Activated CD4-positive, alpha-beta T cell treated with anti-CD3 and anti-CD28 coated beads, Interleukin-2, amount 10 ng/mL, durations not matched to agents 7 days and 5 days (primary cell): ENCODE measurements at places on chromosomes 11 and 22. TPM values are rescaled to one million over a fixed set of nuclear protein-coding genes. Genes with fewer than 3 reads are reported as not detected.
A peak's percentile ranks its signal among the peaks of the same experiment; 100 is the strongest.

- H3K4me3 ChIP-seq, result no peak overlapping the region
- DNase-seq, result no peak
- H3K36me3 ChIP-seq, result no peaks in the 10 kb centered on the region
- peaks cover 12% of the 10 kb centered on the region for H3K4me1 ChIP-seq
Observed at GRCh38 chr11:73663604-73664495, 17.5 kb downstream of the PLEKHB1 start.

DNA sequence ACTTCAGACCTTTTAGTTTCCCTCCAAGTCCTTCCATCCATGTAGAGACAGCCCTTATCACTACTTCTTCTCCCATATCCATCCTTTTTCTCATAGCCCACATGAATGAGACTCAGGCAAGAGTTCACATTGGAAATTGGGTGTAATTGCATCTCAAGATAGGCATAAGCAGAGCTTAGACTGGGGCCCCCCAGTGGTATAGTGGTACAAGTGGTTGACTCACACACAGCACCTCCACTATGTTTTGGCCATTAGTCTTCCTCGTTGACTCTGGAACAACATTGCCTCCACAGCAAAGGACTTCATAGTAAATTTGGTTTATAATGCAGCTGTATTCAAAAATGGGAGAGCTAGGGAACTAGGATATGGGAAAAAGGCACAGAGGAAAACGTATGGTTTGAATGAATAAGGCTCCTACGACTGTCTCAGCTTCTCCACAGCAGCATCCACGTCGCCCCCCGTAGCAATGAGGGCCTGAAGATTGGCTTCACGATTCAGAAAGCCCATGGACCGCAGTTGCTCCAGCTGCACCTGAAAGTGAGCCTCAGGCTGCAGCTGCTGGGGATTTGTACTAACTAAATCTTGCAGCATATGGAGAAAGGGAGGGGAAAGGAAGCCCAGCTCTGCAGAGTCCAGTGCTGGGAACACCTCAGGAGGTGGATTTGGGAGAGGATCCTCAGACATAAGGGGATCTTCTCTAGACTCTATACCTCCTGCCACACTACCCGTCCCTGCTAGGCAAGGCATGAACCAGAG is 2.4 kb downstream of the UBQLN3 start:
- no peaks in the 10 kb centered on the region for H3K4me1 ChIP-seq
- H3K27ac ChIP-seq, result no peak overlapping the region
- H3K36me3 ChIP-seq, result no peaks in the 10 kb centered on the region

Gene FGF3
- total RNA-seq, result not detected

- peak; percentile 1 for DNase-seq
- H3K27ac ChIP-seq, result no peak overlapping the region
- no peaks in the 10 kb centered on the region for H3K27me3 ChIP-seq
- no peaks in the 10 kb centered on the region for H3K4me1 ChIP-seq
- H3K4me3 ChIP-seq, result no peak overlapping the region
Observed at GRCh38 chr11:116171271-116172140, 601.3 kb downstream of the BUD13 start.

Gene FBLN1
- total RNA-seq, result not detected

DNA sequence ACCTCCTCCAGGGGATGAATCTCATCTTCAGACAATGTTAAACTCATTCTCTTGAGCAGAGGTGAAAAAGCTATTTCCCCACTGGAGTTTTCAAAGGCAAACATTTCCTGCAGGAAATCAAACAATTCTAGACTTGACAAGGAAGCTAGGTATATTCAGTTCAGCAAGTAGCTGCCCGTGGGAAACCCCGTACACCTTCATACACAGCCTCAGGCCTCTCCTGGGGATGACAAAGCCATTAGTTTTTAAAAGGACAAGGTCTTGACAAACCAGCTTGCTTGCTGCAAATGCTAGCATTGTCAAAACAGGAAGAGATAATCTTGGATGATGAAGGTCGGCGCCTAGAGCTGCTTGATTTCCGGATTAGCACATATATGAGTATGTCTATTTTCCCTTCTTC is 1630.8 kb upstream of the TENM4 start:
- no peak overlapping the region for H3K27ac ChIP-seq
- no peaks in the 10 kb centered on the region for H3K36me3 ChIP-seq
- H3K27me3 ChIP-seq, result no peaks in the 10 kb centered on the region
- DNase-seq, result no peak

DNA sequence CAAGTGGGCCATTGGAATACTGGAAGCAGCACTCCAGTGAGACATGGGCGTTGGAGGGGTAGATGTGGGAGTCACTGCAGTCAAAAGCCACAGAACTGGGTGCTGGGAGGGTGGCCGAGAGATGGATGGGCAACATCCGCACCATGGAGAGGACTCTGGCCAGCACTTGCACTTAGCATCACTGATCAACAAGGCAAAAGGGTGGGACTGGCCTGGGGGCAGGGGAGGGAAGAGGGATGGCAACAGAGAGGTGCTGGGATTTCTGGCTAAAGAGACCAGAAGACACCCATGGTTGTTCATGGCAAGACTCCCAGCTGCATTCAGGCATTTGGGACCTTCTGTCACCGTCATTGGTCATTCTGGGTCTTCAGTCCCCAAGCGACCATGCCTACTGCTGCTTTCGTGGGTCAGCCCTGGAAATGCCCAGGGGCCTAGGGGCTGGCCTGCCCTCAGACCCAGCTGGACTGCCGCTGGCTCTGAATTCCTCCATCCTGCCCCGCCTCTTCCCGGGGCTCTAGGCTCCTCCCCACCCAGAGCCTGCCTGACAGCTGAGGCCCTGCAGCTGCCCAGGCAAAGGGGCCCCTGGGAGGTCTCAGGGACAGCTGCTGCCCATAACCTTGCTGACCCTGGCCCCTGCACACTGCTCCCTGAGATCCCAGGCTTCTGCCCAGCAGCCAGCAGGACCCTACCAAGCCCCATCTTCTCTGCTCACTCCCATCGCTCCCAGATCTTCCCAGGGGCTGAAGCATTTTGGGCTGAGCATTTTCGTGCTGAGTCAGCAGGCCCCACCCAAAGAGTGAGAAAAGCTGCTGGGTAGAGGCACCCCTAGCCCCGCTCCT is 13.0 kb upstream of the CDC42EP2 start:
- H3K27me3 ChIP-seq, result no peaks in the 10 kb centered on the region
- H3K4me1 ChIP-seq, result no peaks in the 10 kb centered on the region
- no peak overlapping the region for H3K4me3 ChIP-seq
- peaks cover 19% of the 10 kb centered on the region for H3K36me3 ChIP-seq
- H3K27ac ChIP-seq, result no peak overlapping the region
- DNase-seq, result no peak

Gene RFPL1
- total RNA-seq, result not detected

- peaks cover 14% of the 10 kb centered on the region for H3K27me3 ChIP-seq
- H3K36me3 ChIP-seq, result peaks cover 2% of the 10 kb centered on the region
- peak overlapping the region; percentile 100 for H3K27ac ChIP-seq
- DNase-seq, result peak; percentile 8
- H3K4me1 ChIP-seq, result peaks cover 25% of the 10 kb centered on the region
- peak overlapping the region; percentile 98 for H3K4me3 ChIP-seq
Observed at GRCh38 chr22:41021061-41021612, 70.0 kb downstream of the RBX1 start.

DNA sequence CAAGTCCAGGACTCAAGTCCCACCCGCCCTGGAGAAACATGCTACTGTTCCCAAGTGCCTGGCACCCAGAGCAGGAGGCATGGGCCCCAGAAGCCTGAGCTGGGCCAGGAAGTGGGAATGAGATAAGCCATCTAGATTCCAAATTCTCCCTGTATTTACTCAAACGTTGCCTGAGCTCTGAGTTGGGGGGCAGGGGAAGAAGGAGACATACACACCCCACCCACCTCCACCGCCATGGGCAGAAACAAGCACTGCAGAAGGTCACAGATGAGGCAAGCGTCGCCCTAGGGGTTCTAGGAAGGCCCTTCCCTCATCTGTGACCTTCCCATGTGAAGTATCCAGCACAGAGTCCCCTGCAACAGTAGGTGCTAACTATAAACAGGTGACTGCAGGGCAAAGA is 54.0 kb downstream of the PLEKHA7 start:
- no peaks in the 10 kb centered on the region for H3K36me3 ChIP-seq
- H3K4me1 ChIP-seq, result peaks cover 33% of the 10 kb centered on the region
- no peak for DNase-seq

DNA sequence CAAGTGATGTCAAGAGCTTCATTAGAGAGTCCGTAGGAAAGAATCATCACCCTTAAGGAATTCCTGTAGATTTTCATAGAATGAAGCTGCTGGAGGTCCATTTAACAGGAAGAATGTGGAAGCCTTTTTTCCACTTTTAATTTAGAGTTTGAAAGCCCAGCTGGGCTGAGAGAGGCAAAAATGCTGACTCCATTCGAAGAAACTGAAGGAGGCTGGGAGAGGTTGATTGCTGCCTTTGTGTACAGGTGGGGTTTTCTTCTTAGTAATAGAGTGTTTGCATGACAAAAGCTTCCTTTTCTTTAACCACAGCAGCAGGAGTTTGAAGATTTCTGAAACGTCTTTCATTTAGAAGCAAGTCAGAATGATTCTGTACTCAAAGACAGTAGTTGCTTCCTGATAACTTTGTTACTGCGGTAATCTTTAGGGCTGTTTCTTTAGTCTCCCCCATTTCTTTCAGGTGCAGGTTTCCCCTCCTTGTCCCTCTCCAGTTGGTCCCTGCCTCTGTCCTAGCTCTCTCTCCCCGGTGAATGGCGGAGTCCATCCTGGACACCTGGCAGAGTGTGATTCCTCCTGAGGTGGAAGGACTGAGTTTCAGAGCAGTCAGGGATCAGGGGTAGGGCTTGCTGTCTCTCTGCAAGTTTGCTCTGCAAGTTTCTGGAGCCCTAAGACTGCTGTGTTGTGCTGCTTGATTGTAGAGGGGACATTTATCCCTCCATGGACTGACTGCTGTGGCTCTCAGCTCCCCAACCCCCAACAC is 166.2 kb downstream of the LDLRAD3 start:
- H3K27me3 ChIP-seq, result no peaks in the 10 kb centered on the region
- DNase-seq, result no peak
- no peak overlapping the region for H3K4me3 ChIP-seq

Gene MEI1
- total RNA-seq, result 54.6 TPM

DNA sequence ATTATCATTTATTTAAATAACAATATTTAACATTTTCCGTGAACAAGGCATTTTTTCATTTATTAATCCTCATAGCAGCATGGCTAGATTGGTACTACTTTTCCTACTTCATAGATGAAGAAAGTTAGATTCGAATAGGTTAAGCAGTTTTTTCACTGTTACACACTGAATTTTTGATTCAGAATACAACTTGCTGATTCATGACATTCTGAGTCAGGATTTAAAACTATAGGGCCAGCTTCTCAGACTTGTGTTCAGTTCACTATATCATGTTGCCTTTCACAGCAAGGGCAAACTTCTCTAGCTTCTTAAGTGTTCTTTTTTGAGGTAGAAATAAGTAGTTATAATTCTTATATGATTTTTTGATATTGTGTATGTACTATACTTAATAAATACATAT is 31.5 kb downstream of the CYP2R1 start:
- H3K27ac ChIP-seq, result no peak overlapping the region
- DNase-seq, result no peak
- H3K36me3 ChIP-seq, result peaks cover 80% of the 10 kb centered on the region

Gene TEX12
- 0.35 TPM for total RNA-seq

DNA sequence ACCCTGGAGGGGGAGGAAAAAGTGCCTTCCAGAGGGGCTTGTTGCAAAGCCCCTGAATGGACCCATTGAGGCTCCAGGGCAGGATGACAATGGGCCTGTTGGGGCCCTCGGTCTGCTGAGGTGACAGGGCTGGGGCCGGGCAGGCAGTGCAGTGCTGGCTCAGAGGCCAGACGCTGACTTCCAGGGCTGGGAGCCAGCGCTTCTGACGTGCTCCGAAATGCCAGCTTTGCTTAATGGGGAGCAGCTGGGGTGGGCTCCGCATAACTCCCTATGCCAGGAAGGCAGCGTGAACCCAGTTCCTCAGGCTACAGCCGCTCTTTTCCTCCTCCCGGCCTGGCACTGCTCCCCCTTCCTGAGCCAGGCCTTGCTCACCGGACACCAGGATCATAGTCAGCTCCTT is 17.7 kb downstream of the NAV2 start:
- H3K4me3 ChIP-seq, result no peak overlapping the region
- DNase-seq, result no peak
- no peak overlapping the region for H3K27ac ChIP-seq
- peaks cover 9% of the 10 kb centered on the region for H3K27me3 ChIP-seq

Gene SCN3B
- total RNA-seq, result not detected
